ENCODE measurements at places on chromosomes 12 and 14.

- ATAC-seq, result no peak
Observed at GRCh38 chr14:61838661-61839245, 76.5 kb downstream of the SNAPC1 start.

DNA sequence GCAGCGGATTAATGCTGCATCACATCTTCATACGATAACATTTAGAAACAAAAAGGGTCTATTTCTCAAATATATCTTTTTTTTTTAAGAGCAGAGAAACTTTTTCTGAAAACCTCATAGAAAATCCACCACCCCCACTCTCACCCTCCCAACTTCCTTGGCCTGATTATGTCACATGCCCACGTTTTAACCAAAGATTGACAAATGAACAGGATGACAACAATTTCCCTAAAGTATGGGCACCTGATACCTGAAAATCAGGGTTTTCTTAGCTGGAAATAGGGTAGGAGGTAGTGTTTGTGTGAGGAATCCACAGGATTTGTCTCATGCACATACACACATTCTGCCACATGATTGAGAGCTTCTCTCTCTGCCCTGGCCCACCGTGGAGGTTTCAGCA is 74.7 kb upstream of the MDM1 start:
- no peak for ATAC-seq

DNA sequence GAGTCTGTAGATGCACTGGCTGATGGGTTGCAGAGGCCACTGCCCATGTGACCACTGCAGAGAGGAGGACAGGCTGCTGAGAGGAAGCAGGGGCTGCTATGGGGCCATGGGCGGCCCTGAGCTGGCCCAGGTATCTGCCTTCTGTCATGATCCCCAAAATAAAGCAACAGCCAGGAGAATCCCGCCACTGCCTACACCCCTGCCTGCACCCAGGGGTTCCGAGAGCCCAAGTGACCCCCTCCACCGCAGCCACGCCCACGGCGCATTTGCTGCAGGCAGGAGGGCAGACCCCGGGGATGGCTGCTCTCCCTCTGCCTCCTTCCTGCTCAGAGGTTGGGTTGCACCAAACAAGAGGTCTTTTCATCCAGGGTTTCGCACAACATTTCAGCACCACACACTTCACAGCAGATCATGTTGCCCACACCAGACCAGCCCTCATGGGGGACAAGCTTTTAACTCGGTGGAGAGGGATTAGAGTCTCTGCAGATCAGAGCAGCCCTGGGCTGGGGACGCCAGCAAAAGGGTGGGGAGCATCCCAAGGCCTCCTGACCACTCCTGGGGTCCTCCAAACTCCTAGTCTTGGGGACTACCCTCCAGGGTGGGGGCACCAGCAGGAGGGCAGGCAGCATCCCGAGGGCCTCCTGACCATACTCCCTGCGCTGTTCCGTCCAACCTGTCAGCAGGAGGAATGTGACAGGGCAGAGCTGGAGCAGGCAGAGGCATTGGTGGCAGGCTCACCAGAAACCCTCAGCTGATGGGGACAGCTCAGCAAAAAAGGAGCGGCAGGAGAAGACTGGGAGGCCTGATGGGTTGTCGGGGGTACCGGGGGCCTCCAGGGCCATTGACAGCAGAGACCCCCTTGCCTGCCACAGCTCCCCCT is 14.1 kb downstream of the CCDC85C start:
- no peak for ATAC-seq

GRCh38 chr14:44657696-44658388 is 150.8 kb upstream of the FSCB start:
- ATAC-seq, result no peak

DNA sequence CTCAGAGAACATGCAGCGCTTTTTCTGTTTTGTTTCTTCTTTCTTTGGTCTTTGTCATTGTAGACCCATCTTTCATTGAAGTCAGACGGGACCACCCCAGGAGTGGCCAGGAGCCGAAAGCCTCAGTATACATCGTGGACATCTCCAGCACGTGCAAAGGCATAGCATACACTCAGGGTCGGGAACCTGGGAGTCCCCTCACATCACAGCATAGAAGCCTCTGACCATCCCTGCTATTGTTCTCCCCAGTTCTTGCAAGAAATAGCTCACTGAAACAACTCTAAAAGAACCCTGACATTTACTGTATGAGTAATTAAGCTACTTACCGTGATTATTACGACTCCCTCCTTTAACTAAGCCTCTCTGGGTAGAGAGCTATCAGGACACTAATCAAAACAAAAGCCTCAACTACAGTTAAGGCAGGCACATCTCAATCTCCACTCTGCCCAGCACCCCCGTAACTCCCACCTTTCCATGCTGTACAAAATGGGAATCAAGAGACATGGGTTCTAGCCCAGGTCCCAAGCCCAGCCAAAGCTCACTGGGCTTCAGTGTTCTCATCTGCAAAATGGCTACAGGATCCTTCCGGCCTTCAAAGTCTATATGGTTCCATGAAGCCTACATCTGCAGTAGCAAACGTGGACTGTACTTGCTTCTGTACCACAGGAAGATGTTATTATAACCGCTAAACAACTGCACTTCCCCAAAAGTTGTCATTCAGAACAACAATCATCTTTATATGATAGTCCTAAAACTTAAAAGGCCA is 6.7 kb downstream of the CCDC88C start:
- peak; percentile 66 for ATAC-seq

DNA sequence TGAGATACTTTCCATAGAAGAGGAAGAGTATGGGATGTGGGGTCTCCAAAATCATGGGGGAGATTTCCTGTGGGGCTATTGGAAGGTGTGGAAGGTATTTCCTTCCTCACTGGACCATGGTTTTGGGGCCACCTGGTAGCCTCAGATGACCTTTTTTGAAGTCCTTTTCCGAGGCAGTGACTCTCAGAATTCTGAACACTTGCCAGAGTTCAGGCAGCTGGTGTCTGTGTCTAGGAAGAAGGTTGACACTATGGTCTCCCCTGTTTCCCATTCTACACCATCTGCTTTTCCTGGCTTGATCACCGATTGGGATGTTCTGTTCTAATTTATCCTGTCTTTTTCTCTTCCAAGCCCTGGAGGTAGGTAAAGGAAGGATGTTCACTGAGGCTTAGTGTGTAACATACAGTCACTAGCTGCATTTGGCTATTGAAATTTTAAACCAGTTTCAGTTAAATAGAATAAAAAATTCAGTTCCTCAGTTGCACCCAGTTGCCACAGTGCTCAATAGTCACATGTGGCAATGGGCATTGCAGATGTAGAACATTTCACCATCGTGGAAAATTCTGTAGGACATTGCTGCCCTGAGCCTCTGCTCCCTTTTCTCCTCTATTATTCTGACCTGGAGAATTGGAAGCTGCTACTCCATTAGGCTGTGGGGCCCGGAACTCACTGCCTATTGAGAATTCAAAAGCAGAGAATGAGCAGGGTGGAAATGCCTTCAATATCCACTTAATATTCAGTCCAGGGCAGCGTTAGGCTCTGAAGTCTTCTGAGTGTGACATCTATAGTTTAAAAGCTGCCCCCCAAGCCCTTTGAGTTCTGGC is 11.0 kb upstream of the PLEKHG3 start:
- no peak for ATAC-seq

GRCh38 chr14:99602054-99602787 is 1.8 kb downstream of the CCDC85C start:
- ATAC-seq, result no peak

GRCh38 chr12:46499901-46500300 is 127.3 kb upstream of the SLC38A2 start:
- ATAC-seq, result no peak

GRCh38 chr12:42846782-42847181 is 257.2 kb upstream of the PRICKLE1 start:
- peak; percentile 27 for ATAC-seq

DNA sequence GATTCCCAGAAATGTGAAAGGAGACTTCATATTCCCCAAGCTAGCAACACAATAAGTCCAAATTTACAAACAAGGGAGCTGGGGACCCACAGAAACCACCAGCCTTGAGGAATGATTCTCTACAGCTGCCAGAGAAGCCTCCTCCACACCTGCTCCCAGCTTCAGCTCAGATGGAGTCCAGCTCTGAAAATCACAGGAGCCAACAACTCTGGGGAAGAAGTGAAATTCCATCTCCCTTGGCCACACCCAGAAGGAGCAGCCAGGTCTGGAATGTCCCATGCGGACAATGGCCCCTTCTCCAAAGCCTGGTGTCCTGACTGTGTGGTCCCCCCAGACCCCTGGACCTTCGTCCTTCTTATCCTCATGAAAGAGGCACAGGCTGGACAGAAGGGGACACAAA is 45.4 kb downstream of the SYNE3 start:
- no peak for ATAC-seq

DNA sequence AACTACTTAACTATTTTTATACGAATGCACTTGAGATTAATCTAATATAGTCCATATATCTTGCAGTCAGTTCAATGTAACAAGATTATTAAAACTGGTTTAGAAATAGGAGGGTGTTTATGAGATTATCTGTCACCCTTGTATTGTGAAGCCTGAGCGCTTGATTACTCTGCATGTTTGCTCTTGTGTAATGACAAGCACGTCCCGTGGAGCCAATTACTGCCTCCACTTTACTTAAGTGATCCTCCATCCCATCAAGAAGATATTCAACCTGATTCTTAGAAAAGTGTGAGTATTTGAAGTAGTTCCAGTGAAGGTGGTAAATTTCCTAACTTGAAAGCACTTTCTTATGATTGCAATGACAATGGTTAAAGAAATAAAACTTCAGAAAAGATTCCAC is 415.2 kb upstream of the GARIN6 start:
- no peak for ATAC-seq
